ENCODE measurements at places on chromosomes 4 and X.

GRCh38 chrX:81662381-81662780 is 460.5 kb downstream of the SH3BGRL start:
- no peak for DNase-seq

DNA sequence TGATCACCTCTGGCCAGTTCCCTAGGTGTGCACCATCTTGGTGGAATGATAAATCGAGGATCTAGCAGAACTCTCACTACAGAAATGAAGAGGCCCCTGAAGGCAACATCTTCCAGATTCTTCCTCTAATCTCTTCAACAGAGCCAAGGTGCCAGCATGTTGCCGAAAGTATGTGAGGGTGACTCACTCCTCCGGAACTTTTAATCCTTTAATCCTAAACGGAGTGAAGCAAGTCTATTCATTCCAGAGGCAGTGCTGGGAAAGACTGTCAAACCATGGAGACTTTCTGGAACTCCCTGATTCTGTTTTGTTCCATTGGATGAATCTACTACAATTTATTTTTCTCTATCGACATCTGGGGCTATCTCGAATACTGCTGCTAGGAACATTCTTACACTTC is 68.7 kb downstream of the SUPT20HL2 start:
- no peak for DNase-seq

GRCh38 chr4:155799116-155799793 is 40.4 kb downstream of the GUCY1B1 start:
- no peak for DNase-seq

DNA sequence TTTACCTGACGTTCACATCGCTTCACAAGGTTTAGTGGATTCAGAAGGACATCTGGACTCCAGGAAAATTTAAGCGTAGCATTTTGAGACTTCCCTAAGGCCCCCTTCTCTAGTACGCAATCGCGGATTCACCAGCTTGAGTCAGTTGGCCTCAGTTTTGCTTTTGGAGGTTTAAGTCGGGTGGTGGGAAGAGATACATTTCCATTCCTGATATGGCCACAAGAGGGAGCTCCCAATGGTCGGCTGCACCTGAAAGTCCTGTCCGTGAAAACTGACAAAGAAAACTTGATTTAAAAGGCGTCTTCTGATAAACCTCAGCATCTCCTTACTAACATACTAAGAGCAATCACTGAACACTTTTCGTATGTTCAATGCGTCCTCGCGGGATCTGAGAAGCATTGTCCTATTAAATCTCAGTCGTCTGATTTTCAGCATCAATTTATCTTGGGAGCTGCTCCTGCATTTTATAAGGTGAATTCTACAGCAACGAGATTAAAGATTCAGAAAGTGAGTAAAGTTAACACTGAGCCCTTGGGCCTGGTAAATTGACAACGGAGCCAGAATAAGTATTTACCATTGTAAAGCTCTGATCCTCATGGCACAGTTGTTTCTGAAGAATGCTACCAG is 50.6 kb downstream of the LGI2 start:
- DNase-seq = peak; percentile 2

GRCh38 chr4:120299631-120300030 is 233.0 kb upstream of the MAD2L1 start:
- no peak for DNase-seq

- no peak for DNase-seq
These were observed 20.4 kb upstream of the GDPD2 start for GRCh38 chrX:70402721-70403120.

GRCh38 chr4:2081540-2081939 is 22.4 kb downstream of the NAT8L start:
- no peak for DNase-seq

DNA sequence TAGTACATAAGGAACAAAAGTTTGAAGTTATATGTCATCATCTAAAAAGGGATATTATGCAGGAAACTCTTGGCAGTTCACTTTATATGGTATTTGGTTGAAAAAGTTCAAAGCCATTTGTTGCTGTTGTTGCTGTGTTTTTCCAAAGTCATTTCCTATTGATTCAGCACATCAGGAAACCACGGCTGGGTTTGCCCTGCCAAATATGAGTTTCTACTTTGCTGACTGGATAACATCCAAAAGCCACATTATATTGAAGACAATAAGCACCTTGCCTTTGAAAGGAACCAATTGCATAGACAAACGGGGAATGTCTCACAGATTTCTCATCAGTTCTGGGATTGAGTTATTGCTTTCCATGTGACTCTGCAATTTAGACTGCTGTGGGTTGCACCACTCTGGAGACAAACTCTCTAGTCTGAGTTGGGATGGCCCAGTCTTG is 206.1 kb downstream of the SLC39A8 start:
- DNase-seq = no peak

GRCh38 chr4:84691170-84691691 is 108.3 kb downstream of the CDS1 start:
- no peak for DNase-seq

- no peak for DNase-seq
These were observed 284.2 kb upstream of the F9 start for GRCh38 chrX:139246295-139246694.

- no peak for DNase-seq
These were observed 358.7 kb upstream of the EMCN start for GRCh38 chr4:100876546-100876945.

DNA sequence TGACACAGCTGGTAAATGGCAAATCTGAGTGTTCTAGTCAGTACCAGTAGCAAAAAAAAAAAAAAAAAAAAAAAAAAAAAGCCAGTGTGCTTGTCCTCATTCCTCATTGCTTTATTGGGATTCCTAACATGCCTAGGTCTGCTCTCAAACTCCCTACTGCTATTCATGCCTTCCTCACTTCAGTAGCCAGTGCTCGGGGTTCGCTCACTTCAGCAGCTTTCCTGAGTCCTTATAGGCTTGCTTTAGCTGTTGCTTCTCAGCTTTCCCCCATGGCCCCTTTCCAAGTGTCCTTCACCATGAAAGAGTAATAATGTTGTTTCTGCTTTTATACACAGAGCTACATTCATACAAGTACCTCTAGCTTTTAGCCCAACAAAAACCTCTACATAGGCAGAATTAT is 30.8 kb downstream of the SLITRK2 start:
- no peak for DNase-seq

GRCh38 chr4:141331534-141332358 is 111.1 kb downstream of the ZNF330 start:
- no peak for DNase-seq

GRCh38 chrX:49163555-49164419 is 1.2 kb downstream of the MAGIX start:
- peak; percentile 66 for DNase-seq

DNA sequence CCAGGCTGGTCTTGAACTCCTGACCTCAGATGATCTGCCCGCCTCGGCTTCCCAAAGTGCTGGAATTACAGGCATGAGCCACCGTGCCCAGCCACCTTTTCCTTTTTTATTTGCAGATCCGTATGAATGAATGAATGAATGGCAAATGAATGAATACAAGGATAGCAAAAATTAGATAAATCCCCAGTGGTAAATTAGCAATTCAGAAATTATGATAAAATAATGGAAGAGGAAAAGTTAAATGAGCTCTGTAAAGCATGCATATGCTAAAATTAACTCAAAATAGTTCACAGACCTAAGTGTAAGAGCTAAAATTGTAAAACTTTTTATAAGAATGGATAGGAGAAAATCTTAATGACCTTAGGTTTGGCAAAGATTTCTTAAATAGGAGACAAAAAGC is 49.8 kb downstream of the SH3KBP1 start:
- DNase-seq = no peak

DNA sequence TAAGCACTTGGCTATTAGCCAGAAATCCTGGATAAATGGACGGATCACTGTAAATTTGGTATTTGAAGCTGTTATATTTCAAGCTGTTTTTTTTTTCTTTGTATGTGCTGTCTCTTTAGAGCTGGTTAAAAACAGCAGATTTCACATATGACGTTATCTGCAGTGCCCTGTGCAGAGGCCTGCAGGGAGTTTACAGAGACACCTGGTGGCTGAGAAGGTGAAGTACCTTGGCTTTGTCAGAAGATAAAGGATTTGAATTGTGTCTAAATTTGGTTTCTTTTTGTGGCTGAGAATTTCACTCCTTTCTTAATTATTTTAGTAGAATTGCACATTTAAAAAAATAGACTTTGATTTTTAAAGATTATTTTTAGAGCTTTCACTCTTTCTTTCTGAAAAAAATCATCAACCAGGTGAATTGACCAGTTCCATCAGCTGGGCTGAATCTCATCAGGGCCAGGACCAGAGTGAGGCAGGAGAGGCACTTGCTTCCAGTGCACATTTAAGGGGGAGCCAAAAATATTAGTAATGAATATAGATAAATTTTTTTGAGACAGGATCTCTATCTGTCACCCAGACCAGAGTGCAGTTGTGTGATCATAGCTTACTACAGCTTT is 9.6 kb upstream of the CHRNA9 start:
- peak; percentile 45 for DNase-seq

GRCh38 chr4:120995266-120996010 is 72.9 kb upstream of the PRDM5 start:
- DNase-seq = no peak

- DNase-seq = no peak
These were observed 269.3 kb downstream of the PCDH7 start for GRCh38 chr4:30989508-30989907.

GRCh38 chr4:100838286-100838685 is 320.5 kb upstream of the EMCN start:
- DNase-seq = no peak

DNA sequence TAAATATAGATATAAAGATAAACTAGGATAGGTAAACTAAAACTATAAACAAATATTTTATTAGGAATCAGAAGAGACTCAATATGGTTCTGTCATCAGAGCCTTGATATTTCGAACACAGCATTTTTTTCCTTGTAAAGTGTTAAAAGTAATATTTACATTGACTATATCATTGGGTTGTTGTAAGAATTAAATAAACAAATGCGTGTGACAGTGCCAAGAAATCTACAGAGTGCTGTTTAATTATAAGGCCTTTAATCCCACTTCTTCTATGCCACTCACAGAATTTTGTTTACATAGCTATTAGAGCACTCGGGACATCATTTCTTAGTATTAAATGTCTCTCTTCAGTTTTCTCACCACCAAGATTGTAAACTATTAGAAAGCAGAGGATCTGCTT is 807.4 kb downstream of the FSTL5 start:
- no peak for DNase-seq

DNA sequence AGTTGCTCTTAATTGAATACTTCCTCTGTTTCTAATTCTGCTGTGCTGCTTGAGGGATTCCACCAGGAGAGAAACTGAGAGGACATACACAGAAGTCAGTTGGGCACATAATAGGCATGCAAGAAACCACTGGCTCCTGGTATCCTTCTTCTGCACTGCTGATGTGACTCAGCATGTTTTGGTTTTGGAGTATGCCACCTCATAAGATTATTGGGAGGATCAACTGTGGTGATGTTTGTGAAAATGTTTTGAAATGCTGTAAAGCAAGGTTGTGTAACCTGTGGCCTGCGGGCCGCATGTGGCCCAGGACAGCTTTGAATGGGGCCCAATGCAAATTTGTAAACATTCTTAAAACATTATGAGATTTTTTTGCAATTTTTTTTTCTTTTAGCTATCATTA is 119.6 kb downstream of the GATB start:
- no peak for DNase-seq

GRCh38 chr4:53929955-53930798 is 134.2 kb downstream of the CHIC2 start:
- DNase-seq = no peak

- DNase-seq = no peak
These were observed 104.2 kb downstream of the TMEM131L start for GRCh38 chr4:153570228-153570973.

GRCh38 chr4:127224556-127224955 is 408.2 kb upstream of the INTU start:
- DNase-seq = no peak

DNA sequence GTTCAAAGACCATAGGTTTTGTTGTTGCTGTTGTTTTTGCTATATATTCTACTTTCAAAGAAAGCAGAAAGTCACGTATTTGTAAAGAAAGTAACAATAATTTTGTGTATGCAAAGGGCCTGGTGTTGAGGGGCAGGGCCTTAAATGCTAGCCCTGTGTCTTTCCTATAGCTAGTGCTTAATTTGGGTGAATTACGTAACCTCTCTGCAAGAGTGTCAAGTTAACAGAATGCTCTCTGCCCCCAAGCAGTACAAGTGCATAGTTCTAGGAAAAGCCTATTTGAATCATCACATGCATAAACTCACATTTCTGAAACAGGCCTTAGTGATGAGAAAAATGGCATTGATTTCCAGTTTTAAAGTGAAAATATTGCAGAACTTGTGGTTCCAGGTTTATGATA is 663.6 kb downstream of the STIM2 start:
- no peak for DNase-seq

DNA sequence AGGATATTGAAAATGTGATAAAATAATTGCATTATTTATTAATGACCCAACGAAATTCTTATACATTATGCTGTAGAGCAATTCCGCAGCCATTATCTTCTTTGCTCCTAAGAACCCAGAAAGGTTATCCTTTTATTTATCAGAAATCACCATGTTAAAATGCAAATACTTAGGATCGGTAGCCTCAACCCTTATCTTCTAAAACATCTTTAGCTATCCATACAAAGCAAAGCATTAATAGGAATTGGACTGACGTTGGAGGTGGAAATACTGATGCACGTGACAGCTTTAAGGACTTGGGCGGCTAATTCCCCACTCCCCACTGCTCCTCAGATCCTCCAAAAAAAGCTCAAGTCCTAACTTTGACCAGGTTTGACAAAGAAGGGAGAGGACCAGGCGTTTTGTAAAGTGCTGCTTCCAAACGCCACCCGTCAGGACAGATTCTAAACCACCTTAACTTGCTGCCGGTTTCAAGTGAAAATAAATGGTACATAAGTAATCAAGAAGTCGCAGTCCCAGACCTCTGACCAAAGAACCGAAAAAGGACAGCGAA is 539 bp upstream of the SPCS3 start:
- no peak for DNase-seq

GRCh38 chr4:112855058-112855457 is 194.4 kb upstream of the ANK2 start:
- DNase-seq = no peak

DNA sequence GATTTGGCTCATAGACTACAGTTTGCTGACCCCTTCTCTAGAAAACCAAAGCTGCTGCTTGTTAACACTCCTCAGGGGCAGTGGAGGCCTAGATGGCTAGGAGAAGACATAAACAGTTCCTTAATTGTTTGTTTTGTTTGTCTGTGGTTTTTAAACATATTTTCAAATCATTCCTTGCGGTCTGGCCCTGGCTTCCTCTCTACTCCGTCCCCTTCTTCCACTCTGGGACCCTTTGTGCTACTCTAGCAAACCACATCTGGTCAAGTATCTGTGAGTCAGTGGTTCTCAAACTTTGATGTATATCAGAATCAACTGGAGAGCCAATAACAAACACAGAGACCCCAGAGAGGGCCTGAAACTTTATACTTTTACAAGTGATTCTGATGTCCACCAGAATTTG is 36.1 kb downstream of the FRMPD4 start:
- DNase-seq = no peak

- DNase-seq = no peak
These were observed 84.2 kb upstream of the HS3ST1 start for GRCh38 chr4:11512871-11513270.

- DNase-seq = peak; percentile 56
These were observed 815 bp downstream of the EIF4E start for GRCh38 chr4:98928131-98928504.

GRCh38 chr4:145860446-145860845 is 78.2 kb downstream of the ZNF827 start:
- no peak for DNase-seq

- no peak for DNase-seq
These were observed 4.5 kb downstream of the SNX25 start for GRCh38 chr4:185213877-185214276.

Measured in T-helper 22 cell (primary cell).